ENCODE measurements at places on chromosomes 6 and 20. TPM values are rescaled to one million over a fixed set of nuclear protein-coding genes. Genes with fewer than 3 reads are reported as not detected.

The PI16 gene
- not detected for total RNA-seq

The SLA2 gene
- 59.6 TPM for total RNA-seq

- H3K36me3 ChIP-seq: peaks cover 10% of the 10 kb centered on the region
- no peak overlapping the region for H3K4me3 ChIP-seq
- H3K4me1 ChIP-seq: peaks cover 26% of the 10 kb centered on the region
- H3K27ac ChIP-seq: no peak overlapping the region
Observed at GRCh38 chr6:73389854-73390253, 4.8 kb upstream of the DDX43 start.

DNA sequence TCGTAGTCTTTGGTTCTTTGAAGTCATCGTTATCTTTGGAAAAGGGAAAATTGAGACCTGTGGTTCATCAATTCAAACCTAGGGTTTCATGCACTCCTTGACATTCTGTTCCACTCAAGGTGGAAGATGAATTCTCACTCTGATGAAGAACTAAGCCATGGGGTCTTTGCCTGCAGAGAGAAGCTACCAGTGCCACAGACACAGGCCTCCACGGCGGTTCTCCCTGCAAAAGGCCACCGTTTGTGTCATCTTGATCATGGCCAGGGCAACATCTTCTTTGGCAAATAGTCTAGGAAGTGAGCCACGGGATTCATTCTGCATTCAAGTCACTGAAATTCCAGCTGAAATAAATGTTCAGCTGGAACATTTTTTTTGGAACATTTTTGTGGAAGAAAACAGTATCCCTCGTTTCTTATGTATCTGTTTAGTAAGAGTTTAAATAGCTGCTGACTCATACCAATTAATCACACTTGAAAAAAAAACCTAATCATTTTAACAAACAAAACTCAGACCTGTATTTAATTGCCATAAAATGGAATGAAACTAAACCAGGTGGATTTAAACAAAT lies 206.0 kb upstream of the FOXQ1 start:
- H3K36me3 ChIP-seq: no peaks in the 10 kb centered on the region
- no peak overlapping the region for H3K4me3 ChIP-seq
- H3K27me3 ChIP-seq: peaks cover 3% of the 10 kb centered on the region
- DNase-seq: no peak
- H3K27ac ChIP-seq: no peak overlapping the region
- no peaks in the 10 kb centered on the region for H3K4me1 ChIP-seq

- no peak for DNase-seq
- H3K36me3 ChIP-seq: no peaks in the 10 kb centered on the region
- H3K27ac ChIP-seq: no peak overlapping the region
- H3K4me3 ChIP-seq: no peak overlapping the region
Observed at GRCh38 chr6:55902796-55903195, 27.4 kb upstream of the BMP5 start.

- DNase-seq: no peak
- peaks cover 2% of the 10 kb centered on the region for H3K27me3 ChIP-seq
- H3K4me1 ChIP-seq: peaks cover 39% of the 10 kb centered on the region
- no peak overlapping the region for H3K27ac ChIP-seq
Observed at GRCh38 chr6:137222381-137222780, 3.2 kb upstream of the IFNGR1 start.

Data from activated CD4-positive, alpha-beta T cell treated with anti-CD3 and anti-CD28 coated beads, Interleukin-2, amount 10 ng/mL, durations not matched to agents 24 days and 14 days (primary cell).